Thymus (tissue), 14 donors: ENCODE measurements at places on chromosomes 11 and 22. TPM values are rescaled to one million over a fixed set of nuclear protein-coding genes. Genes with fewer than 3 reads are reported as not detected.
A peak's percentile ranks its signal among the peaks of the same experiment; 100 is the strongest.

Gene UCP3
- total RNA-seq = 0.90 TPM

Gene IFITM10
- 0.14 TPM for total RNA-seq

Gene LRRC74B
- total RNA-seq = not detected

Gene CNTF
- total RNA-seq = 0.66 TPM

- no peaks in the 10 kb centered on the region for H3K27me3 ChIP-seq
- no peaks in the 10 kb centered on the region for H3K36me3 ChIP-seq
- no peak for DNase-seq
- H3K27ac ChIP-seq = no peak overlapping the region
These were observed 290.2 kb downstream of the SWAP70 start for GRCh38 chr11:9953994-9954626.

DNA sequence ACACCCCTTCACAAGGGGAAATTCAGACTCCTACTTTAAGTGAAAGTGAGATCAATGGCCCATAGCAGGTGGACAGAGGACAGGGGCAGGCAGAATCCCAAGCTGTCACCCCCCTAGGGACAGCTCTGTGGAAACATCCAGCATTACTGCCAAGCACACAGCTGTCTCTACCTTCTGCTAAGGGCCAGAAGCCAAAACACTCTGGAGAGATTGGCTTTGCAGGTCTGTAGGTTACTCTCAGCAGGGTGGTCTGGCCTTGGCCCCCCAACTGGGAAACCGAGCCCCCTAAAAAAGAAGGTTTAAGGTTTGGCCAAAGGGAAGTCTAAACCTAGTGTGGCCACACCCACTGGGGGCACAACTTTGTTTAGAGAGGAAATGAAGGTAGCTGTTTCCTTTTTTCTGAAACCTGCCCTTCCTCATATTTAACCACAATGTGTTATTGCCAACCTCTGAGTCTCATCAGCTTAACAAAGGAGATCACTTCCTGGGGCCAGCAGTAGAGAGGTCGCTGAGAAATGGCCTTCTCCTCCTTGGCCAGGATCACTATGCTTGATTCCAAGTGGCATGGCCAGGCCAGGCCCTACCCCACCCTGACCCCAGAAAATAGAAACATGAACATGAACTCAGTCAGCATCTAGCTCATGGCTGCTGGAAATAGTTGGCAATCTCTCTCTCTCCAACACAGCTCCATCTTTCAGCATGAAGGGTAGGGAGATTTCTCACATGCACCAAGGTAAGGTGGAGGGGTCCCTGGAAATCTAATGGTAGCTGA, 25.9 kb upstream of the SCARF2 start:
- no peak overlapping the region for H3K4me3 ChIP-seq
- no peaks in the 10 kb centered on the region for H3K27me3 ChIP-seq
- peak overlapping the region; percentile 58 for H3K27ac ChIP-seq
- DNase-seq = no peak
- H3K36me3 ChIP-seq = no peaks in the 10 kb centered on the region

Gene CYTH4
- total RNA-seq = 24.7 TPM
